ENCODE measurements at places on chromosomes 5 and 9.

GRCh38 chr9:123447934-123448646 lies 92.1 kb downstream of the CRB2 start:
- H3K4me3 ChIP-seq = no peak overlapping the region
- H3K4me1 ChIP-seq = no peaks in the 10 kb centered on the region
- no peaks in the 10 kb centered on the region for H3K27me3 ChIP-seq
- H3K36me3 ChIP-seq = peaks cover 10% of the 10 kb centered on the region
- H3K27ac ChIP-seq = no peak overlapping the region

GRCh38 chr9:127779136-127779981 lies 893 bp upstream of the SH2D3C start:
- H3K4me1 ChIP-seq = peaks cover 28% of the 10 kb centered on the region
- H3K36me3 ChIP-seq = no peaks in the 10 kb centered on the region
- peak overlapping the region; percentile 63 for H3K4me3 ChIP-seq

- no peak for DNase-seq
- H3K4me1 ChIP-seq = peaks cover 23% of the 10 kb centered on the region
- H3K36me3 ChIP-seq = no peaks in the 10 kb centered on the region
- no peak overlapping the region for H3K4me3 ChIP-seq
Observed at GRCh38 chr5:156367597-156367996, 40.6 kb downstream of the SGCD start.

DNA sequence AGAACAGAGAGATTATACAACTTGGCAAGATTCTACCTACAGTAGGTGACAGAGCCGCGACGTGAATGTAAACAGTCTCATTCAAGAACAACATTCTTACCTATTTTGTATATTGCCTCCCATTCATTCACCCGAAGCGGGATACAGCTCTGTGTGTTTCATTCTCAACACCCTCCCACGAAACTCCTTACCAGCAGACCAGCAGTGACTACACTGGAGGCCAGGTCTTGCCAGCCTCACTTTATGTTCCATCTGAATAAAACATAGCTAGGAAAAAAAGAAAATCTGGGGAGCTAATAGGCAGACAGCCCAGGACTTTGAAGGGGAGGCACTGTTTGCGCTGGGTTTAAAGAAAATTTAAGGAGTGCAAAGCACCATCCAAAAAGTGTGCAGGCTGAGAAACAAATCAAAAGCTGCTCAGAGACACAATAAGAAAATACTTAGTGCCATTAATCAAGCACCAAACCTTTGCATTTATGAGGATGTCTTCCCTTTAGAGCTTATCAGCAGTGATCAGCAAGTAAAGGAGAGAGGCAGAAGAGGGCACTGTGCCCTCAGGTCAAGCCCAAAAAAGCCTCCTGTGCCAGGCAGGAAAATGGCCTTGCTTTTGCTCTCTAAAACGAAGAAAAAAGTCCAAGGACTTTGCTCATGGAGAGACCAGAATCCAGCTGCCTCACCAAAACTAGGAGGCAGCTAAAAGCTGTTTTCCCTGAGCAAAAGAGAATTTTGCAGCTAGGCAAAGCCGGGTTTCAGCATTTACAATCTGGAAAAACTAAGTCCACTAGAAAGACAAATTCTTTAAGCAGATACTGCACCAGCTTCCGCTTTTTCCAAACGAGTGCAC lies 295.1 kb downstream of the BNC2 start:
- H3K4me1 ChIP-seq = peaks cover 8% of the 10 kb centered on the region
- H3K4me3 ChIP-seq = peak overlapping the region; percentile 11
- H3K27me3 ChIP-seq = no peaks in the 10 kb centered on the region
- H3K27ac ChIP-seq = no peak overlapping the region
- no peak for DNase-seq

GRCh38 chr9:124359855-124360678 lies 55.2 kb downstream of the PSMB7 start:
- H3K27ac ChIP-seq = no peak overlapping the region
- H3K4me3 ChIP-seq = no peak overlapping the region
- peaks cover 21% of the 10 kb centered on the region for H3K4me1 ChIP-seq
- H3K36me3 ChIP-seq = peaks cover 8% of the 10 kb centered on the region
- no peak for DNase-seq

- H3K27me3 ChIP-seq = no peaks in the 10 kb centered on the region
- DNase-seq = no peak
- no peak overlapping the region for H3K27ac ChIP-seq
- H3K4me1 ChIP-seq = peaks cover 16% of the 10 kb centered on the region
- no peak overlapping the region for H3K4me3 ChIP-seq
Observed at GRCh38 chr5:57850109-57850508, 367.5 kb upstream of the ACTBL2 start.

DNA sequence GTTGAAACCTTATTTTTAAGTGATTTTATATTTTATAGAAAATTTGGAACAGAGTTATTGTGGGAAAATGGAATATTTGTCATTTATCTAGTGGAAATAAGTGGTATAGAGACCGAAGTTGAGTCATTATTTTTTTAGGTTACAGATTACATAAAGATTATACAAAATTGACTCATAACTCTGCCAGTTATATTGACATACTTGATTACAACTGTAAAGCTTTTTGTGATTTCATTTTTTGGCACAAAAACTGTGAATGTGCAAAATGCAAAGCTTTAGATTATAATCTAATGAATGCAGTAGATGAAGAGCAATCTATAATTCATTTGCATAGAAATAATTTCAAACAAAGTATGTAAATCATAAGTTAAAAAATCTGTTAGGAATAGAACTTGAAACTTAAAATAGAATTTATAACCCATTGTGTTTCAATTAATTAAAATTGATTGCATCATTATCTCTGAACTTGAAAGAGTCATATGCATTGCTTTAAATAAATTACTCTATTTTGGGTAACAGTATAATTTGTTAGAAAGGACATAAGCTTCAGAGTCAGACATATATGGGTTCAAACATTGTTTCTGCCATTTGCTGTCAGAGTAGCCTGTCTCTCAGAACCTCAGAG lies 280.4 kb downstream of the FER start:
- no peaks in the 10 kb centered on the region for H3K4me1 ChIP-seq
- no peak overlapping the region for H3K4me3 ChIP-seq
- no peak for DNase-seq
- H3K27ac ChIP-seq = no peak overlapping the region

- no peak for DNase-seq
- H3K36me3 ChIP-seq = no peaks in the 10 kb centered on the region
- no peaks in the 10 kb centered on the region for H3K27me3 ChIP-seq
- H3K4me1 ChIP-seq = no peaks in the 10 kb centered on the region
- no peak overlapping the region for H3K4me3 ChIP-seq
Observed at GRCh38 chr5:144328980-144329379, 158.3 kb downstream of the KCTD16 start.

DNA sequence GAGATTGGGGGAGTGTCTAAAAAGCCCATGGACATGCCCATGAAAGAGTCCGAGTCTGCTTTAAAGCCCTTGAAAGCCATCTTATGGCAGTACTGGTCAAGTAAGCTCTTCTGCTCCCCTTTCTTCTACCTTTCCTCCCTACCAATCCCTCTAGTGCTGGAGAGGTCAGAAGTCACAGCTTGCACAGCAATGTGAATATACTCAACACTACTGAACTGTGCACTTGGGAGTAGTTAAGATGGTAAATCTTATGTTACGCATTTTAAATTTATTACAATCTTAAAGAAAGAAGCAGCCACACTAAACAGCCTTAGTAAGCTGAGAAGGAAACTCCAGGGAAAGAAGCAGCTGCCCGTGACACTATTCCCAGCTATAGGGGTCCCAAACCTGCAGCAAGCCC lies 12.3 kb upstream of the TRAF1 start:
- H3K4me3 ChIP-seq = no peak overlapping the region
- no peaks in the 10 kb centered on the region for H3K36me3 ChIP-seq
- no peak for DNase-seq
- H3K27ac ChIP-seq = no peak overlapping the region

DNA sequence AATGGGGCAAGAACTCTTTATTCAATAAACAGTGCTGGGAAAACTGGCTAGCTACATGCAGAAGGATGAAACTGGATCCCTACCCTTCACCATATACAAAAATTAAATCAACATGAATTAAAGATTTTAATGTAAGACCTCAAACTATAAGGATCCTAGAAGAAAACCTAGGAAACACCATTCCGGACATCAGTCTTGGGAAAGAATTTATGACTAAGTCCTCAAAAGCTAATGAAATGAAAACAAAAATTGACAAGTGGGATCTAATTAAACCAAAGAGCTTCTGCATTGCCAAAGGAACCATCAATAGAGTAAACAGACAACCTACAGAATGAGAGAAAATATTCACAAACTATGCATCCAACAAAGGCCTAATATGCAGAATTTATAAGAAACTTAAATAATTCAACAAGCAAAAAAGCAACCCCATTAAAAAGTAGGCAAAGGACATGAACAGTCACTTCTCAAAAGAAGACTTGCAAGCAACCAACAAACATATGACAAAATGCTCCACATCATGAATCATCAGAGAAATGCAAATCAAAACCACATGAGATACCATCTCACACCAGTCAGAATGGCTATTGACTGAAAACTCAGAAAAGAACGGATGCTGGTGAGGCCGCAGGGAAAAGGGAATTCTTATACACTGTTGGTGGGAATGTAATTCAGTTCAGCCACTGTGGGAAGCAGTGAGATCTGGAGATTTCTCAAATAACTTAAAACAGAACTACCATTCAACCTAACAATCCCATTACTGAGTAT lies 104.3 kb upstream of the MAP3K1 start:
- H3K27me3 ChIP-seq = no peaks in the 10 kb centered on the region
- DNase-seq = no peak
- H3K4me1 ChIP-seq = no peaks in the 10 kb centered on the region

DNA sequence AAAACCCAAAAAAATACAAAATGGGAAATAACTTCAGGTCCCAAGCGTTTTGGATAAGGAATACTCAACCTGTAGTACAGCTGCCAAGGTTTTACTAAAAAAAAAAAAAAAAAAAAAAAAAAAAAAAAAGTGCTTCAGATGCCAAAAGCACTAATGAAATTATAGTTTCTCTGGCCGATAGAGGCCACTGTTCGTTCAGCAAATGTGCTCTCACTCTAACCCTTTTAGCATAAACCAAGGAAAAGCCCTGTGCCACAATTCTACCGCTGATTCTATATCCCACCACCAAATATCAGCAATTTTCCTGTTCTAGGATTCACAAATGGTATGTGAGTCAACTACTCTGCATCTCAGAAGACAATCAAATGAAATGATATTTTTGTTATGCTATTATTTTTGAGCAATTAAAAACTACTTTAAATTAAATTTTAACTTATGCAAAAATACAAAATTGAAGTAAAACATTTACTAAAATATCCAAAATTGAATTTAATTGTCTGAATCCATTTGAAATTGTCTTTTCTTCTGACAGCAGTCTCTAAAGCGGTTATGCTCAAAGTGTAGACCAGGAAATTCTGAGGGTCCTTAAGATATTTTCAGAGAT lies 79.8 kb downstream of the RICTOR start:
- peaks cover 4% of the 10 kb centered on the region for H3K4me1 ChIP-seq
- H3K27ac ChIP-seq = no peak overlapping the region
- H3K27me3 ChIP-seq = no peaks in the 10 kb centered on the region
- H3K36me3 ChIP-seq = no peaks in the 10 kb centered on the region
- H3K4me3 ChIP-seq = no peak overlapping the region
- DNase-seq = peak; percentile 36

DNA sequence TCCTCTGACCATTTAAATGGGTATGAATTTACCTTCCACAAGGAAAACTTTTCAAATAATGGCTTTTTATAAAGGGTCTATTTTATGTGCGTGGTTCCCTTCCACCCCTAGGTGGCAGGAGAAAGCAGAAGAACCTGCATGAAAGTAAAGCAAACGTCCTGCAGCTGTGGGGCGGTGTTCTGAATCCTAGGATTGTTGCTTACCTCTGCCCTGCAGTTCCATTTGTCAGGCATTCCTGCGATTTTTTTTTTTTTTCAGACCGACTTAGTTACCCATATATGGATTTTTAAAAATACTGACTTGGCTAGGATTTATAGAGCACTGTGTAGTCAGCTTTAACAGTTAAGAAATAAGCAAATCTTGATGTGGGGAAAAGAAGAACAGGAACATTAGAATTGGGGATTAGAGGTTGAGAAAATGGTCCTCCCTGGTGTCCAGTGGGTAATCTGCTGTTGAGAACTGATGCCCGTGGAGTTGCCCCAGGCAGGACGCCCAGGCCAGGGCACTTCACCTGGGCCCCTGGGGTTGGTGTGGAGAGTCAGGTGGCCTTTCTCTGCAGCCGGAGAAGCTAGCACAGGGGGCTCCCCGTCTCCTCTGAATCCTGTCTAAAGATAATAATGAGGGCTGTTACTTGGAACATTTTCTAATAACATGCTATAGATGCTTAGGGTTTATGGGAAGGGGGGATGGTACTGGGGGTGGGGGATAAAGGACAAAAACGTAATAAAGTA lies 30.4 kb upstream of the LTC4S start:
- H3K4me1 ChIP-seq = peaks cover 87% of the 10 kb centered on the region
- no peak overlapping the region for H3K4me3 ChIP-seq
- H3K27ac ChIP-seq = no peak overlapping the region
- peak; percentile 69 for DNase-seq
- H3K36me3 ChIP-seq = peaks cover 32% of the 10 kb centered on the region

DNA sequence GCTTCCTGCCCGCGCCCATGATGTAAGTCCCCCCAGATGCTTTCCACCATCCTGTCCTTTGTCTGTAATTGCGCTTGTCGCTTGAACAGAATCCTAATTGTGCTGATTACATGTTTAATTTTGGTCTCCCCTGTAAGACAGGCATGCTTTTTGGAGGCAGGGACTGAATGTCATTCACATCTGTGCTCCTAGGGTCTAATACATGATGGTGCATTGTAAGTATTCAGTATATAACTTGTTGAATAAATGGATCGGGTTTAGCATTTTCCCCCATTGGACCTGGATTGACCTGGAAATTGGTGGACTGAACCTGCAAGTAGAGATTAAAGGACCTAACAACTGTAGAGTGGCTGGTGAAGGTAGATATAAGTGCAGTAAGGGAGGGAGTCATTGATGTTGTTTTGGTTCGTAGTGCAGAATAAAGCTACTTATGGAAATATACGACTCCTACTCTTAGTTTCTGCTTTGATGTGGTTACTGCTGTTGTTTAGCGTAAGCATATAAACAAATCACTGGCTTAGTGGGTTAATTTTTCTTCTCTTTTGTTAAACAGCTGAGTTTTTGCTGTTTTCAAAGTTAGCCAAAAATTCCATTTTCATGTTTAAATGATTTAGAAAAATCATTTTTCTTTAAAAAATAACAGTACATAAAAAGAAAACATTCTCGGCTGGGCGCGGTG lies 57.3 kb downstream of the TRIO start:
- no peaks in the 10 kb centered on the region for H3K36me3 ChIP-seq
- peaks cover 81% of the 10 kb centered on the region for H3K4me1 ChIP-seq
- peak overlapping the region; percentile 50 for H3K27ac ChIP-seq
- H3K4me3 ChIP-seq = no peak overlapping the region
- DNase-seq = no peak
- no peaks in the 10 kb centered on the region for H3K27me3 ChIP-seq

All from heart left ventricle (tissue), 16 donors.